Hematopoietic multipotent progenitor cell treated with erythropoietin and hydrocortisone succinate and interleukin-3 and kit ligand, for 6 days (in vitro differentiated cells): ENCODE measurements at places on chromosomes 5 and 9.

DNA sequence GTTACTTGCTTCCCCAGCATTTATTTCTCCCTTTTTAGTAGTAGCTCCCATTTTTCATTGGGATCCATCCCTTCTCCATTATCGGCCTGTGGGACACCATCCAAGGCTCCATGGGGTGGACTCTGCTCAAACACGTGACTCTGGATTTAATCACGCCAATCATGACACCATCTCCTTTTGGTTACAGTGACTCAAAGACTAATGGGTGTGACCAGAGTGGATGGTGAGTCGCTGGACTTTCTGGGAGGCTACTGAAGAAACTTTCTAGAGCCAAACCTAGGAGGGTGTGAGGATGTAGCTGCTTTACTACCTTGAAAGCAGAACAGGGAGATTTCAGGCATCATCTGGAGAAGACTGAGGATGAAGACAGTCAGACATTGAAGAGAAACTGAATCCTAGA is 93.1 kb downstream of the PJA2 start:
- DNase-seq = no peak

GRCh38 chr5:42021923-42022322 is 96.8 kb downstream of the FBXO4 start:
- no peak for DNase-seq

GRCh38 chr9:70994582-70994981 is 126.8 kb downstream of the TRPM3 start:
- no peak for DNase-seq

GRCh38 chr9:97908705-97909104 is 13.6 kb downstream of the TRMO start:
- peak; percentile 62 for DNase-seq

DNA sequence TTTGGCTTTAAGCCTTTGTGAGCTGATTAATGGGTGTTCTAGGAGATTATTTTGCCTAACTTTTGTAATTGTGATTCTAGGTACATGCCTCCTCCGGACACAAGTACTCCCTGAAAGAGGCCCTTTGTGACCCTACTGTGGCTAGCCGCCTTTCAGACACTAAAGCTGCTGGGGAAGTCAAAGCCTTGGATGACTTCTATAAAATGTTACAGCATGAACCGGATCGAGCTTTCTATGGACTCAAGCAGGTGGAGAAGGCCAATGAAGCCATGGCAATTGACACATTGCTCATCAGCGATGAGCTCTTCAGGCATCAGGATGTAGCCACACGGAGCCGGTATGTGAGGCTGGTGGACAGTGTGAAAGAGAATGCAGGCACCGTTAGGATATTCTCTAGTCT is 13.6 kb downstream of the ITGA1 start:
- no peak for DNase-seq
